ENCODE measurements at places on chromosomes 3 and 15.

GRCh38 chr15:90309020-90309419 is 43.1 kb upstream of the ZNF774 start:
- DNase-seq: no peak

GRCh38 chr3:175287361-175287963 is 428.3 kb downstream of the NAALADL2 start:
- no peak for DNase-seq

- no peak for DNase-seq
Observed at GRCh38 chr3:120649830-120650233, 32.2 kb downstream of the HGD start.

GRCh38 chr3:31142543-31142942 is 248.1 kb upstream of the GADL1 start:
- no peak for DNase-seq

DNA sequence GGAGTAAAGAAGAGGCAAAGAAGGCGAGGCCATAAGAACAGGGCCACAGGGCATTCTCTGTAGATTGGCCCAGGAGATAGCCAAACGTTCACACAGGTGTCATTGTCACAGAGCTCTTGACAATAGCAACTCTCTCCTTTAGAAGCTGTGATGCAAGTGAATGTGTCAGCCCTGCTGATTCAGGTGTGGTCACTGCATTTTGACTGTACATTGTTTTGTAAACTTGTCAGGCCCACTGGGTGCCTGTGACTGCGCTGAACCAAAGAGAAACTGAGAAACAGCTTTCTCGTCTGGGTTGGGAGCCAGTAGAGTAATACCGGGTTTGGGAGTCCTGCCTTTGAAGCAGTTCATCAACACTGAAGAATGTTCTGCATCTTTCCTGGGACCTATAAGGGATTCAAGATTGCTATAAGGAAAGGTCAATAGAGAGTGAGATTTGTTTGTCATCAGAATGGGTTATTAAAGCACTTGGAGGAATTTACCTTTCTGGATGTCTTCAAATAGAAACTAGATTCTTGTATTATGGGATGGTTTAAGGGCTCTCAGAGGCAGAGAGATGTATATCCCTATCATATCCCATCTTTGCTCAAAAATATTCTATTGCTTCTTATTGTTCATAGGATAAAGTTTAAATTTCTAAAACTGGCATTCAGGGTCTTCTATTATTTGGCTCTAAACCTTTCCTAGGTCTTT is 45.4 kb downstream of the TMEM45A start:
- DNase-seq: no peak

DNA sequence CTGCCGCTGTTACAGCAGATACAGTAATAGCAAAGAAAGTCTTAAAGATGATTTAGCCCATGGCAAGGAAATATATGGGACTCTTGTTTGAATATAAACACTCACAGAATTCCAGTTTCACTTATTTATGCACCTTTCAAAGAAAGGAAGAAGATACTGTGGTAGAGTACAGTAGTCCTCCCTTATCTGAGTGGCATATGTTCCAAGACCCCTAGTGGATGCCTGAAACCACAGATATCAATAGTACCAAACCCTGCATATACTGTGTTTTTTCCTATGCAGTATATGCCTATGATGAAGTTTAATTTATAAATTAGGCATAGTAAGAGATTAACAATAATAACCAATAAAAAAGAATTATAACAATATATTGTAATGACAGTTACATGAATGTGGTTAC is 8.2 kb downstream of the MAP2K1 start:
- DNase-seq: no peak

DNA sequence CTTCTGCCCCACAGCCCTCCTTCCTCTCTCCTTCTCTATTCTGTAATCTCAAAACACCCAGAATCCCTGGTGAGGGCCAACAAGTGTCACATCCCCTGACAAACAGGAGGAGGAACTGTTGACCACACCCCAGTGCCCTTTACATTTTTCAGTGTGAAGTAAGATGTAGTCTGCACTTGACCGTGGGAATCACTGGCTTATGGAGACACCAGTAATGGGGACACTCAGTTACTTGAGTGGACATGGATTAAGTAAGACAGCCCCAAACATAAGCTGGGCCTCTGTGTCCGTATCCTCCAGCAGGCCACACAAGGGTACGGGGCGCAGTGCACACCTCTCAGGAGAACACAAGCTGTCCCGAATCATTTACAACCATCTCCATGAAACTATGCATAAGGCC is 28.4 kb upstream of the LIMD1 start:
- DNase-seq: no peak

- no peak for DNase-seq
Observed at GRCh38 chr3:33134026-33134625, 20.3 kb downstream of the CRTAP start.

DNA sequence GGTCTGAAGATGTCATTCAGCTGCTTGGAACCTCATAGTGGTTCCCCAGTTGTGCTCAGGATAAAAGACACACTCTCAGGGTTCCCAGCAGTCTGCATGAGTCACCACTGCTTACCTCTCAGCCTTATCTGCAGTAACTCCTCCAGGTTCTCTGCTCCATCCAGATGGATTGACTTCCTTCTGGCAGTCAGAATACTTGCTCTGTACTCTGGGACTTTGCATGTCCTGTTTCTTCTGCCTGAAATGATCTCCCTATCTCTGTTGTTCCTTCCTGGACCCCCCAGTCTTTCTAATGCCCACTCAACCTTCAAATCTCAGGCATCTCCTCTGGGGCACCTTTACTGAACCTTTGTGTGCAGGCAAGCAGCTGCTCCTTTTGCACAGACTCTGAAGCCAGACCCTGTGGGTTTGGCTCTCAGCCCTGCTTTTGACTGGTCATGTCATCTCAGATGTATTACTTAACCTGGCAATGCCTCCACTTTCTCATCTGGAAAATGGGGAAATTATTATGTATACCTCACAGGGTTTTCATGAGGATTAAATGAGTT is 38.4 kb downstream of the ITPR1 start:
- DNase-seq: no peak

DNA sequence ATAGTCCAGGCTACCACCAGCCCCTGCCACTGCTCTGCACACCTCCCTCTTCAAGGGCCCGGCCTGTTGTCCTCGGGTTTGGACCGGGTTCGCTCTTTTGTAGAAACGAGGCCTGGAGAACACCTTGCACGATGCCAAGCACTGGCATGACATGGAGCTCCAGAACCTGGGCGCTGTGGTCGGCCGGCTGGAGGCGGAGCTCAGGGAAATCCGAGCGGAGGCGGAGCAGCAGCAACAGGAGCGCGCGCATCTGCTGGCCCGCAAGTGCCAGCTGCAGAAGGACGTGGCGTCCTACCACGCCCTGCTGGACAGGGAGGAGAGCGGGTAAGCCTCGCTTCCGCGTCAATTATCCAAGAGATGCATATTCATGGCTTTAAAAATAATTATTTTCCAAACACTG is 72.4 kb downstream of the BFSP2 start:
- DNase-seq: no peak

DNA sequence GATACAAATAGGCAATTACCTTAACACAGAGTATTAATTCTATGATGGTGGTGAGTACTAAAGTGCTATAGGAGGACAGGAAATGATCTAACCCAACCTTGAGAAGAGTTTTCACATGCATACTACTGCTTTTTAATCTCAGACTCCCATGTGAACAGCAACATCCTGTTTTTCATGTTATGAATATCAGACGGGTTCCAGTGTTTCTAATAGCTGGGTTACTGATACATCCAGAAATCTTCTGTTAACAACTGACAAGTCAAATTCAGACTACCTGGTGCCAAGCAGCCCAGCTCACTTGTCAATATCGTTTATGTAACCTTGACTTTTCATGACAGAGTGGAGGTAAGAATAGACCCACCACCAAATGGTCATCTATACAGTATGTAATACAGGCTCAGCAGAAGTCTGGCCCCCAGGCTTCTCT is 220.2 kb upstream of the COL8A1 start:
- DNase-seq: no peak

- DNase-seq: no peak
Observed at GRCh38 chr3:127137113-127137512, 55.8 kb upstream of the PRR23E start.

DNA sequence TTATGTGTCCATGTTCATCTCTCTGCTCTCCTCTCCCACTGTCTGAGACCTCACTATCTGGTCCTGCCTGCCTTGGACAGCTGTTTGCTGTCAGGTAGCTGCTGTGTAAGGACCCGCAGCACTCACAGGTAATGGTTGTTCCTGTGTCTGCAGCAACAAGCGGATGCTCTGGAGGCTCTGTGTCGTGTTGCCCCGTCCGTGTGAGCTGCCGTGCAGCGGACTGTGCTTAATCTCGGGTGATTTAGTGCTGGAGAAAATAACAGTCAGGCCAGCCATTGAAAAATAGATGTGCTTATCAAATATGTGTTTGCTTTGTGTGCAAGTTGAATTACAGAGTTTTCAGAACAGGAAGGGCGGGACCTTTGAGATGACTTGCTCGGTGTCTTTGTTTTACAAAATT is 121.4 kb downstream of the GABRG3 start:
- no peak for DNase-seq

- no peak for DNase-seq
Observed at GRCh38 chr15:67121644-67122605, 56.5 kb downstream of the SMAD3 start.

DNA sequence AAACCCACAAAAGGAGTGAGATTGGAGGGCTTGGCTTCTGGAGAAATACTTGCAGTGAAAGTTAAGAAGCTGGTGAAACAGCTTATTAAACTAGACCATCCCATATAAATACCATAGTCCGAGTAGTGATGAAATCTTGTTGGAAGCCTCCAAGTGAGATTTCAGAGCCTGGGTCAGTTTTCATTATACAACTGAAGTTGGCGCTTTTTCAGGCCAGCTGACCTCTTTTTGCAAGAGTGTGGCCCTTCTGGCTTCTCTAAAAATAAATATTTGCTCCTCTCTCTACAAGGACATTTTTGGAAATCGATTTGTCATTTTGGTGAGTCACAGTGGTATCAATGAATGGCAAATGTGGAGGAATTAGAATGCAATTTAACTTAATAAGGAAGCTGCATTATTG is 51.2 kb upstream of the THRB start:
- DNase-seq: no peak

- DNase-seq: no peak
Observed at GRCh38 chr15:58361273-58361759, 70.5 kb upstream of the LIPC start.

DNA sequence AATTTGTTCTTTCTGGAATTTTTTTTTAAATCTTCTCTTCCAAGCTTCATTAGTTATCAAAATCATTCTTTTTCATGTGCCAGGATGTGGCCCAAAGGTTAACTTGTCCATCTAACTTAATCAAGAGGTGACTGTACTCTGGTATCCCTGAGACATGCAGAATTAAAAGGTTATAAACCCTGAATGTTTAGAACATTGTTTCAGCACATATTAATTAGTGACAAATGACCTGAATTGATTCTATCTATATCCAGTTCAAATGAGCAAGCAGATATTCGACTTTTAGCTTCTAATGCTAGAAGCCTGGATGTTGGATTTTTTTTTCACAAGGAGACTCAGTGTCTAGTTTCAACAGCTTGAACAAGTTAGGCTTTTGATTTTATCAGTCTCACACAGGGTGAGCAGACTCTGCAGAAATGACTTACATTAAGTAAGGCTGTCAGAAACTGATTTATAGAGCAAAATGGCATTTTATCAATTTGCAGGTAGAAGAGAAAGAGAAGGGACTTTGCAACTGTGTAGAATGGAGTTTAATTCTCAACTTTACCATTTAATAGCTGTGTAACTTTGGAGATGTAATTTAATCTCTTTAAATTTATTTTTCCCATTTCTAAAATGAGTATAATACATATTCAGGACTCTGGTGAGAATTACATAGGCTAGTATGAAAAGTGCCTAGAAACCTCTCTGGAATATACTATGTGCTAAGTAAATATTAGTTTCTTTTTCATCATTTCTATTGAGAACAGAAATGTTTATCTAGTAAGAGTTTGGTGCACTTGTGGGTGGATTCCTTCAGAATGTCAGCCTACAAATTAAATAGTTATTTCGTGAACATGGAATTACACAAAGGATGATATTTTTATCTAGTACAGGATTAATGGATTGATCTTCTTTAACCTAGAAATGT is 100.0 kb downstream of the ALCAM start:
- DNase-seq: no peak

DNA sequence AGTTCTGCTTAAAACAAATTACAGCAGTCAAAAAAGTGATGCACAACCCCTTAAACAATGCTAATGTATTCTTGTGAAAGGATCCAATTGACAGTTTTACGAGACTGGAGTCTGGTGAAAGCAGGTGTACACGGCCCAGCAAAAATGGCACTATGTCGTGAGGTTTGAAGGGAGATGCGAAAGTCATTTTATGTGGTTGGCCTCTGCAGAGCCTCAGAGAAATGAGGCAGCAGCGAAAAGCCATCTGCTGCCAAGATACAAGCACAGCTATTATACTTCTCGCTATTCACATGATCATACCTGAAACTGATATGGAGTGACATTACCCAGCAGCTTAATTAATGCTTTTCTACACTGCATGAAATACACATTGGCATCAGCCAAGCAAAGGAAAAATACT is 36.4 kb downstream of the MECOM start:
- DNase-seq: no peak

GRCh38 chr3:130933801-130934345 is 40.0 kb downstream of the ATP2C1 start:
- no peak for DNase-seq

DNA sequence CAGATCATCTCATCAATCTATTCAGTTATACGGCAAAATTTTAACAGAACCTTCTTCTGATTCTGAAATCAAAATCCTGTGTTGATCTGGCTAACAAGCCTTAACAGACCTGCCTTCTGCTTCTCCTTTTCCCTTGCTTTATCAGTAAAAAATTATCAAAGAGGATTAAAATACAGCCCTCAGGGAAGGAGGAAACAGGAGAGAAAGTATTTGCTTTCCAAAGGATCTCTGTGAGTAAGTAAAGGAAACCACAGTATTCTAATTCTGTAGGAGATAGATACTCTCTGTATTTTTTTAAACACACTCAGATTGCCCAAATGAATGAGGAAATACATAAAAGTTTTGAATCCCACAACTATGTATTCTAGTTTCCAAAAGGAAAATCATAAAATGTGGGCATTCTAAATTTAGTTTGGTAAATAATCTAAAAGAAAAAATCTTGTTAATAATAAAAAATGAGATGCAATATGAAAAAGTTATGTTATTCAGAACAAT is 221.8 kb downstream of the ZIC1 start:
- DNase-seq: no peak

- DNase-seq: no peak
Observed at GRCh38 chr3:58874795-58875194, 175.0 kb downstream of the CFAP20DC start.

- no peak for DNase-seq
Observed at GRCh38 chr3:125057186-125057850, 1.5 kb upstream of the HEG1 start.

- no peak for DNase-seq
Observed at GRCh38 chr3:50464569-50464968, 38.9 kb downstream of the CACNA2D2 start.

DNA sequence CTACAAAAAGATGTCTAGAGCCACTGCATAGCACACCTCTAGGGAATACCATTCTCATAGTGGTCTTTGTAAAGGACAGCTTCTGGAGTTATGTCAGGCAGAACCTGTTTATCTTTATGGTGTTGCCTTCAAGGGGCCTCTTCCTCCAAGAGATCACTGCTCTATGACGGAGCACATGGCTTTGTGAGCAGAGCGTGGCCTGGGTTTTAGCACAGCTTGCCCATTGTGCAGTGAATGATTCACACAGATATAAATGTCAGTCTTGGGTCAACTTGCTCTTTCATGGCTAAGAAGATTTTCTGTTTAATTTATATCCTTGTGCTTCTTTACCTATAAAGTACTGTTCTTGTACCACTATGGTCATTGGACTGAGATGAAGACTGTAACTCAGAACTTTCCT is 41.5 kb upstream of the RBMS3 start:
- DNase-seq: no peak

- DNase-seq: no peak
Observed at GRCh38 chr3:186493525-186494255, 50.5 kb downstream of the CRYGS start.
